Motor neuron (in vitro differentiated cells): ENCODE measurements at places on chromosomes 7 and 10. TPM values are rescaled to one million over a fixed set of nuclear protein-coding genes. Genes with fewer than 3 reads are reported as not detected.

DNA sequence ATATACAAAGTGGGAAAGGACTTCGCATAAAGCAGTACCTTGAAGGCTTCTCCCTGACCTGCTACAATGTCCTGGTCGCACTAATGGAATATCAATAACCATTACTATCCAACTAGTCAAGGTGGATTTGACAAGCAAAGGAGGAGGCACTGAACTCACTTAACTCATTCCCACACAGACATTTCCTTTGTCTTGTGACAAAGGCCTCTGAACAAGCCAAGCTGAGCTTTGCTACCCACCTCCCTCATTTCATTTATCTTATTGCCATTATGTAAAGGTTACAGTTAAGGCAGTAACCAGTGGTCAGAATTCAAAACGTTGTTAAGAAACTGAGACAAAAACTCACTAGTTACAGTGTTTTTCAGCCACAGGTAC lies 7.3 kb downstream of the ELMO1 start:
- ATAC-seq, result no peak

GRCh38 chr7:144534196-144534595 lies 130.7 kb upstream of the NOBOX start:
- no peak for ATAC-seq

DNA sequence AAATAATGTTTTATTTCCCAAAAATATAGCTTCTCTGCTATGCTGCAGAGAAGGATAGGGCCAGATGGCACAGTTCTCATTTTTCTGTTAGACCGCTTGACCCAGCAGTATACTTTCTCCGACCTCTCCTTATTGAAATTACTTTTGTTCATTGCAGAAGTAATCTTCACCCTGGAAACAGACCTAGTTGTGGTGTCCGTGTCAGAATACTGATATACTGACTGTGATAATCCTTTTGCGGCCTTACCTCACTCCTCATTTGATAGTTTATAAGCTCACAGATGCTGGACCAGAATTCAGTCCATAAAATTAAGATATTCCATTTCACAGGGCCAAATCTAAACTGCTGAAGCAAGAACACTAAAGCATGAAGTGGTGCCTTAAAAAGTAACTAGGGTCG lies 260.6 kb upstream of the DKK1 start:
- no peak for ATAC-seq

DNA sequence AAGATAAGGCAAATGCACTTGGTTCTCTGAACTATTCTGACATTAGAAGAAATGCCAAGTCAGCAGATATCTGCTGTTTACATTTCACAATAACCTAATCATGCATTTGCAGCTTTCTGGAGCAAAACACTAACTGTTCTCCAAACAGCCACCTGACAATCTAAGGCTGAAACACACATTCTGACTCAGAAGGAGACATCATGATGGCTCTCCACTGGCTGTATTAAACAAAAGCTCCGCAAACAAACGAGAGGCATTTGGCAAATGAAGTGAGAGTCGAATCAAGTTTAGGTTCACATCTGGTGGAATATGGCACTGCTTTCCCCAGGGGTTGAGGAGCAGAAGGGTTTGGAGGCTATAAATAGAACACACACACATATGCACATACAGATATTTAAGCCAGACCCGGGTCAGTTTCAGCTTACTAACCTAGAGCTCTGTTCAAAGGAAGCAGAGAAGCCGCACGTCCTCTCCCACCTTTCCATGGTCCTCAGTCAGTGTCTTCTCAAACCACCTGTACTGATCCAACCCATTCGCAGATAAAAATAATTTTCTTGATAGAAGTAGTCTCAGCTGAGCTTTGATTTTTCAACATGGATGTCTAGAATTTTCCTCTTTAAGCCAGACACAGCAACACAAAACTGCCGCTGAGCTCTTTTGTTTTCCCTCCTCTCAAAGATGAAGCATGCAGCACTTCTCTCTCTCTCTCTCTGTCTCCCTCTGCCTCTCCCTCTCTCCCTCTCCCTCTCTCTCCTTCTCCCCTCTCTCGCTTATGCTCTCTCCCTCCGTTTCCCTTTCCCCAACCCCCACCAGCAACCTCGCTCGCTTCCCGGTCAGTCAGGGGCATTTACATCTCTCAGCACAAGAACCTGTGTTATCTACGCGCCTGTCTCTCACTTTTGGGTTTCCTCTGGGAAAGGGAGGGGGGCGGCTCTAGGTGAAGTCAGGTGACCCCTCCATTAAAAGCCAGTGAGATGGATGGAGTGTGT lies 682.8 kb downstream of the MAGI2 start:
- ATAC-seq, result peak; percentile 62

- ATAC-seq, result no peak
Measured at GRCh38 chr10:87864496-87865059, 1.2 kb downstream of the PTEN start.

DNA sequence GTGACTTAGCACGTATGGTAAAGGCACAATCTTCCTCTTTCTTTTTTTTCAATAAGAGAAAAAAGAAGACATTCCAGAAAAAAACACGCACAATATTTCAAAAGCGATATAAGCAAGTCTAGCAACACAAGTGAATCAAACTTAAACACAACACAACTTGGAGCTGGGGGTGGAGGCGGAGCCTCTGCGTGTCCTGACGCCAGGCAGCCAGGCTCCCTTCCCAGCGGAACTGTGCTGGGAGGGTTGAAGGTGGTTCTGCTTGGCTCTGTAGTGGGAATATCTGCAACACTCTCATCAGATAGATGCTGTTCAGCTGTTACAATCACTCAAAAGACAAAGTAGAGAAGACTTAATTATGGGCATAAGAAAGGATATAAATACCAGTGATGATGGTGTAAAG lies 211.4 kb downstream of the WDR37 start:
- no peak for ATAC-seq

DNA sequence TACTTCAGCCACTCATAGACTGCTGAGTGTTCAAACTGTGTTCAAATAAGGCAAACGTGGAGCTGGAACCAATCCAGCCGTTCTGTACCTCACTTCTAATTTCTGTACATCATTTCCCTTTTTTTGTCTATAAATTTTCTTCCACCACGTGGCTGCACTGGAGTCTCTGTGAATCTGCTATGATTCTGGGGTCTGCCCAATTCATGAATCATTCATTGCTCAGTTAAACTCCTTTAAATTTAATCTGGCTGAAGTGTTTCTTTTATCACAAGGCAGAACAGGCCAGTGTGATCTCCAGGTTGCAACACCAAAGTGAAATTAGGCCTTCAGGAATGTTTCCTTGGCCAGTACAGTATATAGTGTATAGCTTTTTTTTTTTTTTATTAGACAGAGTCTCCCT lies 53.5 kb downstream of the DNAJC12 start:
- ATAC-seq, result no peak

- no peak for ATAC-seq
Measured at GRCh38 chr7:41779918-41780317, 77.0 kb upstream of the INHBA start.

DNA sequence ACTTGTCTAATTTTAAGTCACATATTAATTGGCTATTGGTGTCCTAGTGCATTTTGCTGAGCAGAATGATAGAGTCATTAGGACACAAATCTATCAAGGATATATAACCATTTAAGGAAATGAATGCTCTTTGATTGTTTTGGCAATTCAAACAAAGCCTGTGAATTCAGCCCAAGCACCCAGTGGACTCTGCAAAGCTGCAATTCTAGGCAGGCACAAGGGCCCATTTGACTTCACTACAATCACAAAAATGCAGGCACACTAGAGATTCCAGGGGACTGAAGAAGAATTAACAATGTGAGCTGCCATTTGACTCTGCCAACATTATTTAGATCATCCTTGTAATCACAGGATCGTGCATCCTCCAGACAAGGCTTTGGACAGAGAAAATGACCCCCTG lies 544.2 kb upstream of the PHF14 start:
- no peak for ATAC-seq

- ATAC-seq, result no peak
Measured at GRCh38 chr10:27644307-27644939, 101.2 kb downstream of the MKX start.

- no peak for ATAC-seq
Measured at GRCh38 chr10:130923596-130923995, 387.9 kb downstream of the TCERG1L start.

- ATAC-seq, result peak; percentile 51
Measured at GRCh38 chr10:98047009-98047741, 16.8 kb upstream of the CRTAC1 start.

DNA sequence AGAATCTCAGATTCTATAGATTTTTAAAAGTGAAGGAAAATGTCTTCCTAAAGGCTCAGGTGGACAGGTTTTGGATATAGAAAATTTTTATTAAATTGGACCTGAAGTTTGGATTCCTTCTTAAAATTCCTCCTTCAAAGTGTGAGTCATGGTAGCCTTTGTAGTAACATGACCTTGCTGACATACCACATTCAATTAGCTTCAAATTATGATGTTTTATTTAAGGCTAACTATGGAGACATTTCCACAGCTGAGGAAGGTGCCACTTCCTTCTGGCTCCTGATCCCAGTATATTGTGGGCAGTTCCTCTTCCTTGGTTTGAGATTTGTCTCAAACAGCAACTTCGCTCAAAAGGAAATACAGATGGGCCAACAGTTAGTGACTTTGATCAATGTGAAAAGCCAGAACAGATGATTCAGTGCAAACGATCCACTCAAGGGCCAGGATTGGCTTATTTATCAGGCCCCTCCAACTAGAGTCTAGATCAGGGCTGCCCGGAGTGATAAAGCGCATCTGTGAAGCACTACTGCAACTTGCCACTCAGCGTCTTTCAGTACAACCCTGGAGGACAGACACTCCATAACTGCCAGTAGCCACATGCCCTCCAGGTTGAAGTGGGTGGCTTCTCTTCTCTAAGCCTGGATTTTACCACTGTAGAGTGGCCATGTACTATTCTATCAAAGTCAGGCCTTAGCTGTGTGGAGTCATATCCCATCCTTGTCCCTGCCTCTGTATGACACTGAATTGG lies 573.5 kb downstream of the KIF20B start:
- ATAC-seq, result no peak

DNA sequence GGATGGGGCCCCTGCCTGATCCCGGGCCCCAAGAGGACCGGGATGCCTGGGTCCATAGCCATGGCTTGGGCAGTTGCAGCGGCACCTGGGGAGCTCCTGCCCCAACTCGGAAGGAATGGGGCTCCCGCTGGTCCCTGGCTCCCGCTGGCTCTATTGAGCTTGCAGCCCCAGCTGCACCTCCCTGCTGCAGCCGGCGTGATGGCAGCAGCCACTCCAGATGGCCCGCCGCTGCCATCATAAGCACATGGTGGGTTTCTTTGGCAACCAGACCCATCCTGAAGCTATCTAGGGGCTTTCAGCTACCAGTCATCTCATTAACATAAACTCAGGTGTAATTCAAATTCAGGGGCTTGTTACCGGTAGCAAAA lies 11.1 kb upstream of the DNMBP start:
- peak; percentile 46 for ATAC-seq

DNA sequence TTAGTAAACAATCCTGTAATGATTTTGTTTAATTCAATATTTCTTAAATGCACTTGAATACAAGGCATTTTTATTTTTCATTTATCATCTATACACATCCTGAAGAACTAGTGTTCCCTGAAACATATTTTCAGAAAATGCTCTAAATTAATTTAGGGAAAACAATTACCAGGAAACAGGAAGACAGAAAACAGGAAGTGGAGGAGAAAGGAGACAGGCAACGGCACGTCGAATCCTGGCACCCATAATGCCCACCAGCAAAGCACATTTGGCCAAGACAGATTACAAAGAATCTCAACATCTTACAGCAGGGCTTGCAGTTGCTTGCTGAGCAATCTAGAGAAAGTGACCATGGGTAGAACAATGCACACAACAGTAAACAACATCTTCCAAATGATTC lies 571.1 kb downstream of the GRID1 start:
- ATAC-seq, result no peak

- ATAC-seq, result peak; percentile 59
Measured at GRCh38 chr7:80771523-80771922, 133.1 kb downstream of the CD36 start.

DNA sequence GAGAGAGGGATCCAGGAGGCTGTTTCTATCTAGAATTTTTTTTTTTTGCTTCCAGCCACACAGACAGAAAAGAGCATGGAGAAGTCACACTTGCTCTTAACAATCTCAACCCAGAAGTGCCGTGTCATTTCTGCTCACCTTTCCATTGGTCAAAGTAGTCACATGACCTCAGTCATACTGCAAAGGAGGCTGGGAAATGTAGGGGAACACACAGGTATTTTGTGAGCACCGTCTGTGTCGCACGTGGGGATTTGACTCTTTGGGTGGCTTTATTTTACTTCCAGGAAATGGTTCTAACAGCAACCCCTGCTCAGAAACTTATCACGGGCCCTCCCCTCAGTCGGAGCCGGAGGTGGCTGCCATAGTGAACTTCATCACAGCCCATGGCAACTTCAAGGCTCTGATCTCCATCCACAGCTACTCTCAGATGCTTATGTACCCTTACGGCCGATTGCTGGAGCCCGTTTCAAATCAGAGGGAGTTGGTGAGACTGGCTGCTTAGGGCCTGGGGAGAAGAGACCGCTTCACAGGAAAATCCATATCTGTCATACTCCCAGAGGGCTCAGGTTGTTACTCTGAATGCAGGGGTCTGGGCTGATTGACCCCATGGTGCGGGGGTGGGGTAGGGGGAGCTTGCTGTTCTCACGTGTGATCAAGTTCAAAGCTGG lies 13.1 kb upstream of the CPA1 start:
- no peak for ATAC-seq

SGCE gene
- total RNA-seq, result 8.2 and 10.0 TPM in 2 replicates

POM121C gene
- total RNA-seq, result 12.0 and 12.8 TPM in 2 replicates

HOXA11 gene
- 0.22 and 0.29 TPM in 2 replicates for total RNA-seq

ITIH5 gene
- 154 and 167 TPM in 2 replicates for total RNA-seq

GBX1 gene
- 1.0 and 1.3 TPM in 2 replicates for total RNA-seq

CRTAC1 gene
- total RNA-seq, result 8.0 and 8.5 TPM in 2 replicates

KCNIP2 gene
- total RNA-seq, result 3.3 and 5.8 TPM in 2 replicates

CDH23 gene
- 1.6 and 2.2 TPM in 2 replicates for total RNA-seq

BLVRA gene
- 17.7 and 19.5 TPM in 2 replicates for total RNA-seq
